Stimulated activated CD8-positive, alpha-beta memory T cell treated with anti-CD3 and anti-CD28 coated beads, Interleukin-4, amount 100 ng/mL, for 4 hours (primary cell): ENCODE measurements at places on chromosomes 2 and 18.

DNA sequence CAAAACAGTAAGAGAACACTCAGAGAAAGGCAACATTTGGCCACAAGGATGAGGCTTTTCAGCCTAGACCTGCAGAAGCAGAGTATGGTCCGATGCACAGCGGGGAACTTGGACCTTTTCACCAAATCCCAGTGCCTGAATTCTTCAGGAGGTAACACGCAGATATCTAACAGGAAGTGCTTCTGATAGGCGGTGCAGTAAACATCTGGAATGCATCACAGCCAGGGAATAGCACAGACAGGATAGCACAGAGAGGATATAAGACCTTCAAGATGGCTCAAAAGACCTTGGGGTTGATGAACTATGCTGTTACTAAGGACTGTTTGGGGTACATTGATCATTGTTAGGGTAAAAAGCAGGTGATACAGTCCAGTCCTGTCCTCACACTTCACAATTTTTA is 1.7 kb downstream of the TMEM127 start:
- no peak for DNase-seq

DNA sequence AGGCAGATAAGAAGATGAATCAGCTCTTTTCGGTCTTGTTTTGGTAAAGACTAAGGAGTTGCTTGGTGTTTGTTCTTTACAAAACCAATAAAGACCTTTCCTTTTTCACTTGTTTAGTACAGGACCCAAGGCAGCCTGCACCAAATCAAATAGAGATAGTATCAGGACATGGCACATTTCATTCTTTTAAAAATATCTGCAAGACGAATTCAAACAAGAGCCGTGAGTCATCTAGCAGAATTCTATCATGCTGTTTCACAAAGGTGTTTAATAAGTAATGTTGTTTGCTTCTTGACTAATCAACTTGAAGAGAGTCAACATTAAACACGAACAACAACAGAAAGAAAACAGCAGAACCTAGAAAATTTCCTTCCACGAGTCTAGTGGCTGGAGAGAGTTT is 102.8 kb upstream of the TTN start:
- no peak for DNase-seq

GRCh38 chr2:127170021-127170420 is 50.1 kb downstream of the CYP27C1 start:
- DNase-seq, result no peak

GRCh38 chr18:54130177-54130576 is 94.3 kb downstream of the MBD2 start:
- no peak for DNase-seq

DNA sequence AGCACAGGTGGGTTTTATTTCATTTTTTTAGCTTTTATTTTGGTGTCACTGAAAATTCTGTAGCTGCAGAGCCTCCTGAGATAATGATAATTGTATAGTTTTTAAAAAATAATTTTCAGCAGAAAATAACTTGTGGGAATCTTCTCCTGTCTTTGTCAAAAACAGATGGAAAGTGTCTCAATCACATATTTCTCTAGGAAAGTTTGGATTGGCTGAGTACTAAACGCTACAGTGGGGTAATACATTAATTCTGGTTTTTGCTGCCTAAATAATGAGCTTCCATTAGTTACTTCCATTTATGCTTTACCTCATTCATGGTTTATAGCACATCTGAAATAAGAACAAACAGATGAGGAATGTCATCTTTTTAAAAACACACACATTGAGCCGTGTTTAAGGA is 2.2 kb downstream of the TWIST2 start:
- no peak for DNase-seq

DNA sequence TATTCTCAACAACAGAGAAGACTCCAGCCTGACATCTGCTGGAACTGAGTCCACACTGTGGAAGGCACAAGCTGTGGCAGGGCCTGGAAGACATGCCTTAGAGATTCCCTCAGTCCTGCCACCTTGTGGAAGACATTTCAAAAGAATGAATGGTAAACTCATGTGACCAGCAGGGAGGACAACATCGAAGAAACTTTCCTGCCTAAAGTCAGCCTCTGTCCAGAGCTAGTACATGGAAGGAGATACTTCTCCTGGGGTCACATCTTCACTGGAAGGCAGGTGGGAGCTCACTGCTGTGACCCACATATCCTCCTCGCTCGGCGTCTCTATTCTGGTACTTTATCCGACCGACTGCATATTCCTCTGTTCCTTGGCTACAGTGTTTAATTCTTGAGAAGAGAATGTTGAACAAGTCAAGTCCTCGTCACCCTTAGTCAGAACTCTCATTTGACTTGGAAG is 59.5 kb downstream of the PUM2 start:
- no peak for DNase-seq

- no peak for DNase-seq
Measured at GRCh38 chr2:134625311-134625710, 93.5 kb downstream of the TMEM163 start.

- no peak for DNase-seq
Measured at GRCh38 chr2:38598991-38599295, 3.8 kb downstream of the HNRNPLL start.

GRCh38 chr2:229802785-229803184 is 88.4 kb upstream of the DNER start:
- no peak for DNase-seq

DNA sequence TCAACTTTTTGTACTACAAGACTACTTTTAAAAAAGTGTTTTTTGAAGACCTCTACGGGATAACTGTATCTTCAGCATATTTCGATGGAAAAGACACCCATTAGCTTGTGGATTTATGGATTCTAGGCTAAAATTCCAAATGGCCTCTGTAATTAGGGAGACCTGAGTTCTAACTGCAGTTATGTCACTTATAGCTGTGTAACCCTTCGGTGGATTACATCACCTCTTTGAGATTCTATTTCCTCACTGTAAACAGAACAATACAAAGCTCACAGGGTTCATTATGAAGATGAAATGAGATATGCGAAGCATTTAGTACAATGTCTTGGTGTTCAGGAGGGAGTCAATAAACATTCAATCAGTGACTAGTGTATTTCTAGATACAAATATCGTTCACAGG is 24.2 kb downstream of the LMAN2L start:
- no peak for DNase-seq

- peak; percentile 52 for DNase-seq
Measured at GRCh38 chr2:43131051-43131889, 95.1 kb downstream of the ZFP36L2 start.

GRCh38 chr2:226652983-226653765 is 146.4 kb downstream of the IRS1 start:
- DNase-seq, result no peak

DNA sequence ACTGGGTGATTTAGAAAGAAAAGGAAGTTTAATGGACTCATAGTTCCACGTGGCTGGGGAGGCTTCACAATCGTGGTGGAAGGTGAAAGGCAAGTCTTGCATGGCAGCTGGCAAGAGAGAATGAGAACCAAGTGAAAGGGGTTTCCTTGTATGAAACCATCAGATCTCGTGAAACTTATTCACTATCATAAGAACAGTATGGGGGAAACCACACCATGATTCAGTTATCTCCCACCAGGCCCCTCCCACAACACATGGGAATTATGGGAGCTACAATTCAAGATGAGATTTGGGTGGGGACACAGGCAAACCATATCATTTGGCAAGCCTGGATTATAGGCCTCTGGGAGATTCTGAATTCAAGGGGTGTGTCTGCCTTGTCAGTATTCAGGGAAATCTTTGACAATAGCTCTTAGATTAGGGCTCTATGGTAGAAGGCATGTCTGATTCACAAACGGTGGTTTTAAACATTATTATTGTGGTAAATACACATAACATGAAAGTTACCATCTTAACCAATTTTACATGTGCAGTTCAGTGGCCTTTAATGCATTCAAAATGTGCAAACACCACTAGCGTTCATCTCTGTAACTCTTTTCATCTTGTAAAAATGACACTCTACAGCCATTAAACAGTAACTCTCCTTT is 15.3 kb upstream of the PLB1 start:
- DNase-seq, result no peak

- DNase-seq, result no peak
Measured at GRCh38 chr2:186891185-186891621, 42.2 kb upstream of the ZSWIM2 start.

- DNase-seq, result no peak
Measured at GRCh38 chr18:12442946-12443345, 35.2 kb downstream of the PRELID3A start.

DNA sequence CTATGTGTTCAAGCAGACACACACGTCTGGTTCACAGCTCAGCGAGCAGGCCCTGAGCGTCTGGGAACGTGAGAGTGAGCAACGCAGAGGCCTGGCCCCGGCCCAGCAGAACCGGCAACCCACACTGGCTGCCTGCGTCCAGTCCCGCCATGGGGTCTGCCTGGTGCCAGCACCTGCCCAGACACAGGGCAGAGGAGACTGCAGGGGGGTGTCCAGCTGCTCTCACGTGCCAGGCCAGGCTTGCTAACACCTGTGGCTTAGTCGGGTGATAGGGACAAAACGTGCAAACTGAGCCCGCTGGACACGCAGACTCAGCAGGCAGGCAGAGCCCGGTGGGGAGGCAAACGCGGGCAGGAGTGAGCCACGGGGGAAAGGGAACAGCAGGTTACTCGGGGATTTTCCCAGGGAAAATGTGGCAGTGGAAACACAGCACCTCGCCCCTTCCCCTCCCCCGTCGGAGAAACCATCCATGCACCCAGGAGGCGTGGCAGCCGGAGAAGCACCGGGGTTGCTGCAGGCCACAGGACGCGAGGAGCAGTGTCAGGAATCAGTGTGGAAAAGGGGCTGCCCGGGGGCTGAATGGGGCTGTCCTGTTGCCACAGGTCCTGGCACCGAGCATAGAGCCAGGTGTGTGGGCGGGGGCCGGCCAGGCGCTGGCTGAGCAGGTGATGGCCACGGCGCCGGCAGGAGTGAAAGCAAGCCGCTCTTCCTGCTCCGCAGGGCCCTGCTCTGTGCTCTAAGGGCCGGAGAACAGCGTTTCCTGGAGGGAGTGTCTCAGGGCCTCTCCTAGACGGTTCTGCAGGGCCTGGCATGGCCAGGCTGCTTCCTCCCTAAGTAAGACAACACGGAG is 154.7 kb downstream of the HDAC4 start:
- DNase-seq, result no peak
